GM23338 (cell line): ENCODE measurements at places on chromosomes 1 and 21.

DNA sequence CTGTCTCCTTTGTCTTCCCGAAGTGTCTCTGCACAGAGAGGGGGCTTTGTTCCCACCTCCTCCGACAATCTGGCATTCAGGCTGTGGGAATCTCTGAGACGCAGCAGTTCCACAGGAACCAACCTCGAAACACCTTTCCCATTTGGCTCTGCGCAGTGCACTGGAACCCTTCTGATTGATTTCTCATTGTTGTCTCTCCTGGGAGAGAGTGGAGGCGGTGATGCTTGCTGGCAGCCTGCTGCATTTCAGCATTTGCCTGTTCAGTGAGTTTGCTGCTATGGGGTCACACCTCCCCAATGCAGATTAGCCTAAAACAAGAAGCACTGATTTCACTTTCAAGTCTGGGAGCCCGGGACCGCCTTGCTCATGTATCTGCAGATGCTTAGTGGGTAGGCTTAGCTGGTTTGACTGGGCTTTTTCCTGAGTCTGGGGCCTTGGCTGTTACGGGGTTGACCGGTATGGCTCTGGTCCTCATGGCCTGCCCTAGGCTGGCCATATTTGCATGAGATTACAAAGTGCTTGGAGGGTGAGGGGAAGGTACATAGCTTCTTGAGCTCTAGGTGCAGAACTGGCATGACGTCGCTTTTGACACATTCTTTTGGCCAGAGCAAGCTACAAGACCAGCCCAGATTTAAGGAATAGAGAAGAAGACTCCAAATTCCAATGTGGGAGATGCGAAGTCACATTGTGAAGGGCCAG, 695.3 kb downstream of the PTPRU start:
- DNase-seq, result no peak

DNA sequence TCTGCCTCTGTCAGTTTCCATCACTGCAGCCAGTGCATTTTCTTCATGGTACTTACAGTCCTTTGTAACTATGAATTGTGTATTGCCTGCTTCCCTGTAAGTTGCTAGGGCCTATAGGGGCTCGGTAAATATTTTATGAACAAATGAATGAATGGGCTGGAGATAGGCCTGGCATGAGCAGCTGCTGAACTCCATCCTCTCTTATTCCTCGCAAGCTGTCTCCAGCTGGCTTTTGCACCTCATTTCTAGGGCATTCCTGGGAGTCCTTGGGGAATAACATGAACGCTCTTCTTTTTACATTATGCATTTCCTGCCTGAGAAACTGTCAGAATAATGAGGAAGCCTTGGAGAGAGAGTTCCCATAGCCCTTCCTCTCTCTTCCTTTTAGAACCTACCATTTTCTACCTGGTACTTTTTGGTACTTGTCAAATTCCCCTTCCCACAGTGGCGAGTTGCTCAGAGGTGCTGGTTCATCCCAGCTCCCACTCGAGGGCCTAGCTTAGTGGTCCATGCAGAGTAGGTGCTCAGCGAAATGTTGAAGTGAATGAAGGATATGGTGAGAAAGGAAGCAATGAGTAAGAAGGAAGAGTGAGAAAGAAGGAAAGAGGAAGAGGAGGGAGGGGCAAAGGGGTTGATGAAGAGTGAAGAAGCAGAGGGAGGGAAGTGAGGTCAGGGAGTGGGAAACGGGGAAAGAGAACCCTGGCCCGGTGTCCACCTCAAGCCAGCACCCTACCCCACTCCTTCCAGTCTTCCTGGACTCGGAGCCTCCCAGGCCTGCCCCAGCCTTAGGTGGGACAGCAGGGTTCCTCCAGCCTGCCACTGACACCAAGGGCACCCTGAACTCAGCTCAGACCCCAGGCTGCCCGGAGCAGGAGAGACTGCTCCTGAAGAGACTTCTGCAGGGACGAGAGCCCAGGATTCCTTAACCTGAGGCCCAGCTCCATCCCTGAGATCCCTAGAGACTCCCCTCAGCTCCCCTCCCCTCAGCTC, 29.6 kb downstream of the KCNC4 start:
- no peak for DNase-seq

- DNase-seq, result no peak
These were observed 28.4 kb downstream of the NTPCR start for GRCh38 chr1:232978815-232979214.

DNA sequence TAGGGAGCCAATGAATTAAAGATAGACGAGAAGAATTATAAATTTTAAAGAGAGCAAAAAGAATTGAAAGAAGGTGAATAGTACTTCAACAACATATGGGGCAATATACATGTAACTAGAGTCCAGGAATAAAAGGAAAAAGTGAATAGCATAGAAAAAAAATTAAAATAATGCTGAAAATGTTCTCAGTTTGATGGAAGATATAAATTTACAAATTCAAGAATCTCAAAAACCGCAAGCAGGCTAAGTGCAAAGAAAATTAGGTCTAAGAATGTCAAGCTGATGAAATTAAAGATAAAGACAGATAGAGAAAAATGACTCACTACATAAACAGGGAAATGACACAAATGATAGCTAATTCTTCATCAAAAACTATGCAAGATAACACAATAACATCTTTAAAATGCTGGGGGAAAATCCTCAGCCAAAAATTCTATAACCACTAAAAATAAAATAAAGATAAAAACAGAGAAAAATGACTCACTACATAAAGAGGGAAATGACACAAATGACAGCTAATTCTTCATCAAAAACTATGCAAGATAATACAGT, 326.3 kb downstream of the TBX15 start:
- no peak for DNase-seq

DNA sequence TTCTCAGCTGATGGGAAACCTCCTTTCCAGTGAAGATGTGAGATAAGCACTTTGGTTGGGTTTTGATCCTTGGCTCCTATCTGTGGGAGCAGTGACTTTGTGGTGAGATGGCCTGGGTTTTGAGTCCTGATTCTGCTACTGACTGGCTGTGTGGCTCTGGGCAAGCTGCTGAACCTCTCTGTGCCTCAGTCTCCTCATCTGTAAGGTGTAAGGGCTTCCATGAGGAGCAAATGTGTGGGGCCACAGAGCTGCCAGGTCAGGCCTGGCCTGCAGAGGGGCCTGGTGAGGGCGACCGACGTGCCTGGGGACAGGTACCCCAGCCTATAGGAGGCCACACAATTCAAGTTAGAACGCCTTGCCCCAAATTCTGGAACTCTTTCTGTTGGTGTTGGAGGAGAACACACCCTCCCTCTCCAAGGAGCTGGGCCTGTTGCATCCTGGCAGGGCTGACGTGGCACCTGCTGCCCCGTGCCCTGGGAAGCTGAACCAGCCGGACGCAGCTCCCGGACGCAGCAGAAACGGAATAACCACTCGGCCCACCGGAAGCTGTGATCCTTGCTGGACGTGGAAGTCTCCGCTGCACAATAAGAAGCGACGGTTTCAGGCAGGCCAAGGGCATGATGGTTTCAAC, 62.7 kb downstream of the AGPAT3 start:
- no peak for DNase-seq

GRCh38 chr1:207519505-207520399, 23.8 kb downstream of the CR1 start:
- DNase-seq, result peak; percentile 6

DNA sequence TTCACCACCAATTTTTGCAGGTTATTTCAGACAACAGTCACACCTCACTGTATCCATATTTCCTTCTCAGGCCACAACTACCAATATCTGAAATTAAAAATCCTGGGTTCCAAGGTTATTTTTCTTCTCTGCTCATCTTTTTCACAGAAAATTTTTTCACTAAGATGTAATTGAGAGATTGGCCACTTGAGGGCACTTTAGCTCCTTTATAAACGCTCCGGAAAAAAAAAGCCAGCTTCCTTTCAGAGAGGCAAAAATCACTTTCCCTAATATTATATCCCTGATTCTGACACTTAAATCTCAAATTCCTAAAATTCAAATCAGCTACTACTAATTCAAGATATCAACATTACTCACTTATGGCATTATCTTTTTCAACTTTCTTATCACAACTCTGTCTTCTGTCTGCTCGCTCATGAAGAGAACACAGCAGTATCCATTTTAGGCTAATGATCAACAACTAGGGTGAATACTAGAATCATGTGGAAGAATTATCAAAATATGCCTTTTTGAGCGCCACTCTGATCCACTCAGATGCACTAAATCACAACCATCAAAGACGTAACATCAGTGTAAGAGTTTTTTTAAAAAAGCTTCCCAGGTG, 101.4 kb upstream of the RGS1 start:
- peak; percentile 71 for DNase-seq

DNA sequence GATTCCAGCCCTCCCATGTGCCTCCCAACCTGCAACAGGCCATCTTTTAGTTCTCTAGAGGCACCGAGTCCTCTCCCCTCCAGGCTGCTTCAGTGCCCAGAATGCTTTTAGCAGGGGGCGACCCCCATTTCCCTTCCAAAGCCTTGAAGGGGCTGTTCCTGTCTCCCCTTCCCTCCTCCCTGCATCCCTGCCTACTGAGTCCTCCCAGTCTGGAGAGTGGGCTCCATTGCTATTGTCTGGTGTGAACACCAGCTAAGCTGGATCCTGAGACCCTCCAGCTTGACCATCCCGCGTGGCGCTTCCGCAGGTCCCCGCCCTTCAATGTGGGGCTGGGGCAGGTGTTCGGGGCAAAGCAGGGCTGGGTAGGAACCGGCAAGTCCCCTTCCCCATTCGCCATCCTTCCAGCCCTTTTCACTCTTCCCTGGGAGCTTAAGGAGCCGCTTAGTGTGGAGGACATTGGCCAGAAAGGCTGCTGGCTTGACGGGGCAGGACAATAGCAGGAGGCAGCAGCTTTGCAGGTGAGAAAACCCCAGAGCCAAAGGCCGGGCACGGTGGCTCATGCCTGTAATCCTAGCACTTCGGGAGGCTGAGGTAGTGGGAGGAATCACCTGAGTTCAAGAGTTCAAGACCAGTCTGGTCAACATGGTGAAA, 32.2 kb downstream of the PADI6 start:
- DNase-seq, result no peak

- DNase-seq, result no peak
These were observed 12.4 kb downstream of the LAMC2 start for GRCh38 chr1:183198463-183198862.

- DNase-seq, result peak; percentile 80
These were observed at the start of gene MOB3C for GRCh38 chr1:46616277-46617107. TSS of gene MOB3C (minus strand) at chr1:46616811. CDS start at chr1:46613321, 3,490 bp downstream.

DNA sequence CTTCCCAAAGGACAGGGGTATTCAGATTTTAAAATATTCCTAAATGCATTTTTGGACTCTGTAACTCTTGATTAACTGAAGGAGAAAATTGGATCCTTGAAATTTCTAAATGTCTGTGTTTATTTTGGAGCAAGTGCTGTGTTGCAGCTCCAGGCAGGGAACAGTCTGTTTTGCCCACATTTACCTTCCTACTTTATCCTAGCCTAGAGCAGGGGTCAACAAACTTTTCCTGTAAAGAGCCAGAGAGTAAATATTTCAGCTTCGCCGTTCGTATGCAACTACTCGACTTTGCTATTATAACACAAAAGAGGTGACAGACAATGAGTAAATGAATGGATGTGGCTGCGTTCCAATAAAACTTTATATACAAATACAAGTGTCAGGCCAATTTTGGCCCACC, 402.2 kb downstream of the GPATCH2 start:
- no peak for DNase-seq

DNA sequence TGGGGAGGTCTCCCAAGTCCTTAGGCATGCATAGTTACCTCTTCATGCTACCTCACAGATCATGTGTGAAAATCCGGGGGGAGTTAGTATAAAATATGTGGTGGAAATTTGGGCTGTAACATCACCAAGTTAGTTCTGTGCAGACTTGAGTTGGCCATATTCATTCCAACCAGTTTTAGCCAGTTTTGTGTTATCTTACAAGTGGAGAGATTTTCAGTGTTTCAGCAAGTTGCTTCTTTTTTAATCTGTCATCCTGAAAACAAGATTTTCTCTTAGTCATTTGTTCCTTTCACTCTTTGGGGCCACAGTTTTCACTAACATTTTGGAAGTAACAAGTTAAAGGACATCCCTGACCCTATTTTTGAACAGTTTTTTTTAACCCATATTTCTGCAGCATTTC, 11.3 kb downstream of the SLC25A24 start:
- no peak for DNase-seq

GRCh38 chr1:28193701-28194161, 17.2 kb upstream of the PTAFR start:
- peak; percentile 46 for DNase-seq

- peak; percentile 59 for DNase-seq
These were observed 326.7 kb upstream of the RGS18 start for GRCh38 chr1:191831572-191831971.

DNA sequence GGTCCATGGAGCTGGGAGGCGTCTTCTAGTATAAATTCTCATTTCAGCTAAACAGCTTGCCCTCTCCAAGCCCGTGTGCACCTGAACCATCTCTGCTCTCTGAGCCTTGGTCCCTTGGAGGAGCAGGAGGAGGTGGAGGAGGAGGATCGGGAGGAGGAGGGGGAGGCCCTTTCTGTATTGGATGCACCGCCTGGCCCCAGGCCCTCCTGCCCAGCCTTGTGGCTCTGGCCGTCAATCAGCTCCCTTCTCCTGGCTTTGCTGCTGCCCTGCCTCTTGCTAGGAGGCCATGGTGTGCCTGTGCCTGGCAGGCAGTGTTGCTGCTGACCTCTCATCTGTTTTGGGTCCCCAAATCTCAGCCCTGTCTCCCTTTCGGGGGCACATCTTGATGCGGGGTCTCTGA, 9.0 kb downstream of the COL18A1 start:
- DNase-seq, result no peak

- no peak for DNase-seq
These were observed 58.8 kb upstream of the AJAP1 start for GRCh38 chr1:4595341-4596225.

DNA sequence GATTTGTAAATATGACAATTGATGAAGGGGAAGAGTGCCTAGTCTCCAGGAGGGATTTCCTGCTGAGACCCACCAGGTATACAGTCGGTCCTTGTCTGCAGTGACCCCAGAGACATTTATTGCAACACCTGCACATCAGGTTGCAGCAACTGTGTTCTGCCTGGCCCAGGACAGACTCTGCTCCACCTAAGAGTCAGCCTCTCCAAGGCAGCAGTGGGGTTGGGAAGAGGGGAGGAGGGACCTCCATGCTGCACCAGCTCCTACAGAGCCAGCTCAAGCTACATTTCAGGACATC, 120.4 kb upstream of the IRF2BP2 start:
- no peak for DNase-seq

DNA sequence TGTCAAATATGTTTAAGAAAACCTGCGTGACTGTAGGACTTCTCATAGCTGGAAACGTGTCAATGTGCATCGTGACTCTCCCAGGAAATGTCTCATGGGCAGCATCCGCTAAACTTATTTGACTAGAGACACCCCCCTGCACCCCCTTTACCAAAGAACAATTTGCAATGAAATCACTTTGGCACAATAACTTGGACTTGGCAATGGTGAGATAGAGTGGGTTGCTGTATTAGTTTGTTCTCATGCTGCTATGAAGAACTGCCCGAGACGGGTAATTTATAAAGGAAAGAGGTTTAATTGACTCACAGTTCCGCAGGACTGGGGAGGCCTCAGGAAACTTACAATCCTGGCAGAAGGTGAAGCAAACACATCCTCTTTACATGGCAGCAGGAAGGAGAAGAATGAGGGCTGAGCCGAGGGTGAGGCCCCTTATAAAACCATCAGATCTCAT, 13.8 kb downstream of the CLDN14 start:
- DNase-seq, result no peak

GRCh38 chr1:22922640-22923039, 50.0 kb downstream of the LACTBL1 start:
- no peak for DNase-seq
